ENCODE measurements at places on chromosomes 7 and 10. TPM values are rescaled to one million over a fixed set of nuclear protein-coding genes. Genes with fewer than 3 reads are reported as not detected.

HOXA6 gene
- not detected for total RNA-seq

LMBR1 gene
- 73.2 TPM for total RNA-seq

TMEM229A gene
- total RNA-seq, result not detected

STAM gene
- total RNA-seq, result 20.0 TPM

EIF5AL1 gene
- 0.94 TPM for total RNA-seq

TMEM270 gene
- total RNA-seq, result not detected

CCDC172 gene
- total RNA-seq, result not detected

SSC4D gene
- total RNA-seq, result 0.42 TPM

CACNA2D1 gene
- not detected for total RNA-seq

Data from activated naive CD8-positive, alpha-beta T cell treated with anti-CD3 and anti-CD28 coated beads, Interleukin-2, amount 10 ng/mL, durations not matched to agents 7 days and 5 days (primary cell).